Activated CD4-positive, CD25-positive, alpha-beta regulatory T cell treated with anti-CD3 and anti-CD28 coated beads, Interleukin-2, amount 50 U/mL, for 72 hours (primary cell): ENCODE measurements at places on chromosomes 6 and 20.

DNA sequence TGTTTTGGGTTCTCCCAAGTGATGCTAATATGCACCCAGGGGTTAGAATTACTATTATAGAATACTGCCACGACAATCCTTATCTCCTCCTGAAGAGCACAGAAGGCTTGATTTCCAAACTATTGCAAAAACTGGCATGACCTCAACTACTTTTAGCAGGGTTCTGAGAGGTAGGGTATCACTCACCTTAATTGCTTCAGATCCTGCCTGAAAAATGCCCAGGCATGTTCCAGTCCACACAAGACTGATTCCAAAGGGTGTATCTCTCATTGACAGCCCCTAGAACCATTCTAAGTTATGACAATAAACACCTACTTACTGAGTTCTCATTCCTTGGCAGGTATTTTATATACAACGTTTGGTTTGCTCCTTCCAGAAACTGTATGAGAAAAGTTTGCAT lies 5.0 kb upstream of the DSE start:
- no peak for DNase-seq

GRCh38 chr6:99016355-99016754 lies 68.6 kb upstream of the FBXL4 start:
- no peak for DNase-seq

- no peak for DNase-seq
Observed at GRCh38 chr6:126110512-126111270, 124.4 kb downstream of the TRMT11 start.

DNA sequence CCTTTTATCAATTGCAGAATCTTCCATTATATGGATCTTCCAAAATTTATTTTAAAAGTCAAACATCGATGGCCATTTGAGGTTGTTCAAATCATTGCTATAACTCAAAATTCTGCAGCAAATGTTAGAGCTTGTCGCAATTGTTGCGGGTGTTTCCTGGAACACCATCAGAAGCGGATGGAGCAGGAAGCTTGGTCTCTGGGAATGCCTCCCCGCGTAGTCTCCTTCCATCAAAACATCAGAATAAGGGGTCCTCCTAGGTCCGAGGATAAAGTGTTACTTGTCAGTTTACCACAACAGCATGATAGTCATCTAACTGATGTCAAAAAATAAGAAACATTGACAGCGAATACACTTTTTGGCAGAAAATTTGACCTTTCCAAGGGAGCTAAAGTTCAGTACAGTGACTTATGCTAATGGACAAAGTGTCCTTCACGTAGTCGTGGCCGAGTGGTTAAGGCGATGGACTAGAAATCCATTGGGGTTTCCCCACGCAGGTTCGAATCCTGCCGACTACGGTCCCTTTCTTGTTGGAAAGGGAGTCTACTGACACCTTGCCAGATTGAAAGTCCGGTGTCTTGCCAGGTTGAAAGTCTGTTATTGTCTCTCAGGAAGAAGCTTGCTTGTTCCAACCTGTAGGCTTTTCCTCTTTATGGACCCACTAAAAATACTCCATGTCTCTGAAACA lies 59.0 kb upstream of the ZNF184 start:
- DNase-seq: no peak

GRCh38 chr20:44585057-44585963 lies 2.9 kb downstream of the PKIG start:
- DNase-seq: no peak

DNA sequence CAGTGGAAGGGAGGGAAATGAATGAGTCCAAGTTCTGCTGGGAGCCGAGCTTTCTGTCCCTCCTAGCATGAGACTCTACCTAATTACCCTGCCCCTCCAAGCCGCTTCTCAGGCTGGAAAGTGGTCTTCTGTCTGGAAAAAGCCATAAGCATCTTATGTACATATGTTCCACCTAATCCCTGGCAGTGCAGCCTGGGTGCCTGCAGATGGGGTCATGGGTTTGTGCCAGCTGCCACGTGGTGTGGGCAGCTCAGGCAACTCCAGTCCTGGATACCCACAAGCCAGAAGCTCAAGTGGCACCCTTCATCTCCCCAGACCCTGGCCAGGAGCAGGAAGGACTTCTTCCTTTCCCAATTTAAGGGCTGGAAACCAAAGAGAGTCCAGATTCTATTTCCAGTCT lies 253.1 kb downstream of the LY86 start:
- DNase-seq: no peak

DNA sequence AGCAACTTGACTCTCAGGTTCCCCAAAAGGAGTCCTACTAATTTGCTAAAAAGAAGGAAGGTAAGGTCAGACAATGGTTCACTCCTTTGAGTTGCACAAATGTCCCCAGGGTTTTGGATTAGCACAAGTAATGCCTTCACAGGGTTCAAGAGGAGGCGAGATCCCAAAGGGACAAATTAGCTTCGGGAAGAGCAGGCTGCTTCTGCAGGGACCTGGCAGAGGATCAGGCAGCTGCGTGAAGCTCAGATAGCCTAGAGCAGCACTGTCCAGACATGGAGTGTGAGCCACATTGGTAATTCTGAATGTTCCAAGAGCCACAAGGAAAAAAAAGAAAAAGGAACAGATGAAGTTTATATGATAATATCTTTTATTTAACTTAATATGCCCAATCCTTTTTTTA lies 115.4 kb downstream of the CFAP61 start:
- no peak for DNase-seq

DNA sequence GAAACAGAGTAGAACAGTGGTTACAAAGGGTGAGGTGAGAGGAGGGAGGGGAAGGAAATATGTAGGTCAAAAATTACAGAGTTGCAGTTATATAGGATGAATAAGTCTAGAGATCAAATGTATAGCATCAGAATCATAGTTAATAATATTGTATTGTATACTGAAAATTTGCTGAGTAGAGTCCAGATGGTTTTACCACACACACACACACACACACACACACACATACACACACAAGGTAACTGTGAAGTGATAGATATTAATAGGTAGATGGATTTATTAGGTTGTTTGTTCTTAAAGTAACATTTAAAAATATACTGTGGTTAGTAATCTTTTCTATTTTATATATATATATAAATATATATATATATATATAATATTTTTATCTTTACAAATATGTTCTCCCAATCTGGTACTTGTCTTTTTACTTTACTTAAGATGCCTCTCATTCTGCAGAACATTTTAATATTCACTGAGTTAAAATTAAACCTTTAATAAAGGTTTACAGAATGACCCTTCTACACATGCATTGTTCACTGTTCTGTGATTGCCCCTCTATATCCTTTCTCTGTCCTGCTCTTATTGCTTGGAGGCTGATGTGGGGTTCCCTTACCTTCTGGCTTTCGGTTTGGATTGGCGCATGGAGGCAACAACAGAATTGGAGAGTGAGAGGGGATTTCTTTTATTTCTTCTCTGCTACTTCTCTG lies 408 bp downstream of the PTCHD4 start:
- no peak for DNase-seq

GRCh38 chr6:117740605-117741004 lies 65.3 kb downstream of the NUS1 start:
- no peak for DNase-seq

- no peak for DNase-seq
Observed at GRCh38 chr6:133992992-133993680, 40.1 kb downstream of the TBPL1 start.
